Dorsolateral prefrontal cortex (tissue), 122 donors: ENCODE measurements at places on chromosomes 7 and 10. TPM values are rescaled to one million over a fixed set of nuclear protein-coding genes. Genes with fewer than 3 reads are reported as not detected.

The SPDYE9 gene
- not detected for total RNA-seq

The CFAP46 gene
- 23.7 TPM for total RNA-seq

The NOS3 gene
- total RNA-seq, result 6.3 TPM

The LOXL4 gene
- 0.33 TPM for total RNA-seq

The SPACDR gene
- total RNA-seq, result 7.6 TPM

The ZP3 gene
- total RNA-seq, result 9.9 TPM

The CTBP2 gene
- total RNA-seq, result 63.8 TPM

The AMPH gene
- total RNA-seq, result 102 TPM

The ENO4 gene
- 0.91 TPM for total RNA-seq

The ZNF425 gene
- total RNA-seq, result 6.0 TPM

The RBP3 gene
- total RNA-seq, result not detected

The PPP1R9A gene
- 97.8 TPM for total RNA-seq

The CALCR gene
- not detected for total RNA-seq

The ZNF239 gene
- total RNA-seq, result 5.2 TPM

The GBX1 gene
- total RNA-seq, result not detected

The FAM25G gene
- total RNA-seq, result not detected

The ENTPD1 gene
- 15.0 TPM for total RNA-seq

The CXCL12 gene
- total RNA-seq, result 4.1 TPM

The LARP4B gene
- total RNA-seq, result 89.7 TPM

The ARHGEF35 gene
- 0.44 TPM for total RNA-seq

The PPP1R3C gene
- total RNA-seq, result 39.8 TPM

The TMEM270 gene
- total RNA-seq, result not detected

The POLR2J2 gene
- 18.1 TPM for total RNA-seq
